Large intestine (tissue), 12 donors: ENCODE measurements at places on chromosomes 11 and 22.

DNA sequence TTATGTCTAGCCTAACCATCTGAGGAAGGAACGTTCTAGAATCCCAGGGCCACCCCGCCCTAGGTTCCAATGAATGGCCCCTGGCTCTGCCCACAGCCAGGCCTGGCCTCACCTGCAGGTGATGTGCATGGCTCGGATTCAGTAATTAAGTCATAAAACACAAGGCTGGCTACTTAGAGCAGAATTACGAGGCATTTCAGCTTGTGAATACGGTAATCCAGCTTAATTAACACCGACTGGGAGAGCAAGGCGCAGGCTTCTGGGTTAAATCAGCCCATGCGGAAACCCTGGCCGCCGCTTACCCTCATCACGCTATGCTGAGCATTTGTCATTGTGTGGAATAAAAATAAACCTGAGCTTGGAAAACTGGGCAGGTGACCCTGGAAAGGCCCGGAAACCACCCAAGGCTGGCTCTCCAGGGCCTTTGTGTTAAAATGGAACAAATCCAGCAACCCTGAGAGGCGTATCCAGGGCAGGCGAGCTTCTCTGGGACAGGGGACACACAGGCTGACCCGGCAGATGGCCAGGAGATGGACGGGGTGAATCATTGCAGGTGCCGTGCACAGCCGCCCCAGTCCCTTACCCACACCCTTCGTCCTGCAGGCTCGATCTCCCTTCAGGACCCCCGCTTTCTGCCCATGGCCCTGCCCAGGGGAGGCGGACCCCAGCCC is 220.2 kb downstream of the CTTN start:
- DNase-seq = peak; percentile 47

DNA sequence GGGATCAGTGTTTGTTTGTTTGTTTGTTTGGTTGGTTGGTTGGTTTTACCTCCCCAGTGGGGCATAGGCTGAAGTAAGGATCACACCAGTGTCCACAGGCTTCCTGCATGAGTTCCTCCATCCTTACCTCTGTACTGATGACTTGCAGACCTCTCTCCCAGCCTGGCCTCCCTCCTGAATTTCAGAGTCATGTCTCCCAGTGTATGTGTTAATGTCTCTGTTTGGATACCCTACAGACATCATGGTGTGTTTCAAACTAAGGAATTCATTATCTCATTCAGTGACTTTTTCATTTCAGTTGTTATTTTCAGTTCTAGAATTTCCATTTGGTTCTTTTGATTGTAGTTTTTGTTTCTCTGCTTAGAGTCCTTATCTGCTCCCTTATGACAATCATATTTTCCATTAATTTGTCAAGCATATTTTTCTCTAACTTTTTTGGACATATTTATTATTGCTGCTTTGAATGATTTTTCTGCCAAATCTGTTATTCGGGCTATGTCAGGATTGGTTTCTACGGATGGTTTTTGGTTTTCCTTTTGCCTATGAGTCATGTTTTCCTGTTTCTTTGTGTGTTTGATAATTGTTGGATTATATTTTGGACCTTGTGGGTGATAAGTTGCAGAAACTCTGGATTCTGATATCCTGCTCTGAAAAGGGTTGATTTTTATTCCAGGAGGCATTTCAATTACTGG is 23.6 kb downstream of the MYEOV start:
- no peak for DNase-seq

DNA sequence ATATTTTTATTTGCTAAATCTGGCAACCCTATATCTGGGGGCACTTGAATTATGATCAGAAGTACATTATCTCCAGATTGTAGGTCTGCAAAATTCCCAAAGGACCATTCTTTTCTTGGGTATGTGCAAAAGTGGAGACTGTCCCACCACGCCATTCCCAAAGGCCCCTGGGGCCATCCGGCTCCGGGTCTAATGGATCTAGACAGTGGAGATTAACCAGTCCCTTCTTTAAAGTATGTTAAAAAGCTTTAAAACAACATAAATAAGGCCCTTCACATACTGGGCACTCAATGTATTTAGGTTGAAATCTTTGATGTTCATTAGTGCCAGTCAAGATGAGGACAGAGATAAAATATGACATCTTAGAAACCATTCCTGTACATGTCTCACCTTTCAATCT is 124.1 kb downstream of the MAML2 start:
- no peak for DNase-seq

- DNase-seq = no peak
These were observed 893.7 kb downstream of the FAM181B start for GRCh38 chr11:81839976-81840375.

DNA sequence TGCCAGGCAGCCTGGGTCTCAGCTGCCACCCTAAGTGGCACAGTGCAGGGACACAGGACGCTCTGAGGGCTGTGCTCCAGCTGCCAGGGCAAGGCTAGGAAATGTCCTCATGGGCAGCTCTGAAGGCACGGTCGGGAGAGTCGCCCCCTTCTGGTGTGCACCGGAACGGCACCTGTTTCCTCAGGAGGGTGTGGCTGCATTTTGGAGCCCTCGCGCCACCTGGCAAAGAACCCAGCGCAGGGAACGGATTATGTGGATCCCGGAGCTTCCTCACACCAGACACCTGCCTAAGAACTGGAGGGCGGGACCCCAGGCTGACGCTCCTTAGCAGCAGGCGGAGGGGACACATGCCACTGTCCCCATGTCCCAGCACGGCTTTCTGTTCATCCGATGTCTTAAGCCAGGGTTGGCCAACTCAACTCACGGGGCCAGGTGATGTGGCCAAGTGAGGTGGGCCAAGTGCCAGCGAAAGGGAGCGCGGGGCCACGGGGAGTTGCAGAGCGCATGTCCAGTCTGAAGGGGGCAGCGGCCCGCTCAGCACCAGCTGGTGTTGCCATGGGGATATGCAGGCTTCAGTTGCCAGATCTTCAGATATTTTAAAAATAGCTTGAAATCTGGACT is 5.1 kb upstream of the SLC22A8 start:
- DNase-seq = no peak

DNA sequence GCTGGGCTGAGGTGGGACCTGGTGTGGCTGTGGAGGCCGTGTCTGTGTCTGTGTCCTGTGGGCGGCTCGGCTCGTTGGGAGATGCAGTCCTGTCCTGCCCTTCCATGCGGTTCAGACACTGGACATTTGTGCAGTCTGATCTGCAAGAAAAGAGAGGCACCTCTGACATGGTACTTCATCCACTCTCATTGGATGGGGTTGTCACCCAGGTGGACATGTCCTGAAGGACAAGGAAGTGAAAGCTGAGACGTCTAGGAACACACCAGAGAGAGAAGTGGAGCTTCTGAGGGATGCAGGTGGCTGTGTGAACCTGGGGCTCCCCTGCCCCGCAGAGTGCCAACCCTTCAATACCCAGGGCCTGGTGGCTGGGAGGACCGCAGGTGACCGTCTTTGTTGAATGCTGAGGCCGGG is 18.4 kb downstream of the TBX1 start:
- no peak for DNase-seq

- DNase-seq = no peak
These were observed 446.3 kb downstream of the SOX6 start for GRCh38 chr11:15909937-15910598.

DNA sequence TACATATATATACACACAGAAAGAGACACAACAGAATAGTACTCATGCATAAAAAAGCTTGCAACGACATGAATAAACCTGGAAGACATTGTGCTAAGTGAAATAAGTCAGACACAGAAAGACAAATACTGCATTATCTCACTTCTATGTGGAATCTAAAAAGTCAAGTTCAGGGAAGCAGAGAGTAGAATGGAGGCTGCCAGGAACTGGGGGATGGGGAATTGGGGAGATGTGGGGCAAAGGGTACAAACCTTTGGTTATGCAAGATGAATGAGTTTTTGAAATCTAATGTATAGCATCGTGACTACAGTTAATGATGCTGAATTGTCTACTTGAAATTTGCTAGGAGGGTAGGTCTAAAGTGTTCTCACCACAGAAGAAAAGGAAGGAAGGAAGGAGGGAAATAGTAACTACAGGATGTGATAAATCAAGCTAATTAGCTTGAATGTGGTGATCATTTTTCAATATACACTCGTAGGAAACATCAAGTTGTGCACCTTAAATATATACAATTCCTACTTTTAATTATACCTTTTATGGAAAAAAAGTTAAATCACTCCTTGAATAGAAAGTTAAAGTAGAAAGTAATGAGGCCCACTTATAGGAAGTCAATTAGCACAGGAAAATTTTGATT is 33.8 kb downstream of the MMP13 start:
- no peak for DNase-seq

DNA sequence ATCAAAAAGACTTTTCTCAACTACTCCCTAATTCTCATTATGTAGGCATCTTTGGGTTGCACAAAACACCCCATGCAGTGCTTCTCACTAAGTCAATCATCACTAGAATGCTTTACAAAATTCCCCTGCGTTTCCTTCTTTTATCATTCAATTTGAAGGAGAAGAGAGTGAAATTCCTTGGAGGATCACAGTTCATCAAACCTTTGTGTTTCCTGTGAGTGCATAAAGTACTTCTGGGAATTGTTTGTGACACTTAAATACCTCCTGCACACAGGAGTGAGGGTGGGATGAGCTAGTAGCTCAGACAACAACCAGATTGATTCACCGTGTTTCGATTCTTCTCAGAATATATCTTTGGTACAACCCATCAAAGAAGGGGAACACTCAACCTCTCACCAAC is 3.7 kb upstream of the OR5AR1 start:
- DNase-seq = no peak

GRCh38 chr11:42762348-42762747 is 549.4 kb upstream of the API5 start:
- DNase-seq = no peak

DNA sequence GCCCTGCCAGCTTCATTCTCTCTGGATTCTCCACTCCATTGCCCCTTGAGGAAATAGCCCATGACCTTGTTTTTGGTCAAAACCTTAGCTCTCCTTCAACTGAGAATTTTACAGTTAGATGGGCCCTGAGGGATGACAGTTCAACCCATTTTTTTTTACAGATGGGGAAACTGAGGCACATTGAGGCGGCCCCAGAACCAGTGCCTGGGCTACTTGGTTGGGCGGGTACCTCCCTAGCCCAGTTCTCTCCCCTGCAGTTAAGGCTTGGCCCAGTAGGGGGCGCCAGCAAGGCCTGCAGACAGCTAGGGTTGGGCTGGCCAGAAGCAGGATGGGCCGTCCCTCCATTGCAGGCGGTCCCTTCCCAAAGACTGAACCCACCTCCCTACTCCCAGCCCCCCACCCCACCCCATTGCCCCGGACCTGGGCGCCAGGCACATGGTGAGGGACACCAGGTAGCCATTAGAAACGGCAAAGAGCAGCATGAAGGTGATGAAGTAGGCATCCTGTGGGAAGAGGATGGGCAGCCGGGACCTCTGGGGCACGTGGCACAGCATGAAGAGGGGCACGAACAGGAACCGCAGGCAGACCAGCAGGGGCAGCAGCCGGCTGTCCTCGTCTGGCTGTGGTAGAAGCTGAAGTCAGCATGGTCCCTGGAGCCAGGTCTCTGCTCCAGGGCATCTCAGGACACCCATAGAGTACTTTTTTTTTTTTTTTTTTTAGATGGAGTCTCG is 7.6 kb downstream of the SLC29A2 start:
- no peak for DNase-seq

DNA sequence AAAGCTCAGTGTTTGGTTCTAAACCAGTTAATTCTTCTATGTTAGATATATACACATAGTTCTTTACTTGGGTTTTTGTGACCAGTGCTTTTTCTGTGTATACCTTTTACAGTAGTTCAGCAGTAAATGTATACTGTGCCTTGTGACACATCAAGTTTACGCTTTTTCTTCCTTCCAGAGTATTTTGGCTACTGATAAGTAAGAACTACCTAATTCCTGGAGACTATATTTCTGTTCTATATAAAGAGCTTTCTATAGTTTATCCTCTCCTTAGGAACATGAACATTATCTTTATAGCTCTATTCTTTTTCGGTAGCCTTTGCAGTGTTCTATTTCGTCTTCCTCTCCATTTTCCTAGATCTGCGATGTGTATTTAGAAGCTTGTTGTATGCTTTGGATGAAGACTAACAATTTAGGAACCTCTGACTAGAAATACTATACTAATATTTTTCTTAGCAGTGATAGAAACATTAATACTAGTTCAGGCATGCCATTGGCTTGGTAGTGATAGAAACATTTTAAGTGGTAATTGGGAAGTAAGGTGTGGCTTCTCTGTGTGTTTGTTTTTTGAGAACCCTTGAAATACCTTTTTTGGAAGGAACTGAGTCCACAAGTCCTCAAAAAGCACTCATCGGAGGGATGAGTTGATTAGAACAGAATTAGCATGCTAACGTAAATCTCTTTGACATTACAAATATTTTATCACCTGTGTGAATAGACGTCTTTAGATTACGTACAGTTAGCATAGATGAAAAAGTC is 74.6 kb downstream of the ARHGEF12 start:
- DNase-seq = no peak
